Eye (tissue), 1 donor: ENCODE measurements at places on chromosomes 3 and 15.

DNA sequence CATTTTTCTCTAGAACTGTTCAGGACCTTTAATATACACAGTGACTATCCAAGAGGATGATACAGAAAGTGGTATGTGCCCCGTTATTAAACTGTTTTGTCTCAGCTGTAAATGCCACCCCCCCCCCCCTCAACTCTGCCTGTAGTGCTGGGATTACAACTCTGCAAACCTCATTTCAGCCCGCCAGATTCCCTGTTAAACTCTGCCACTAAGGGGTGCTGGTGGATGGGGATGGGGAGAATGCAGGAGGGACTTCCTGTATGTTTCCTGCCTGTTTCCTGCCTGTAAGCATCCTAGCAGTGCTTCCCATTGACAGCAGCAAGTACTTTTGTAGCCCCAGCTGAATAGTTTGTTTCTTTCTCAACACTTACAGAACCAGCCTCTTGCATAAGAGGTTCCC lies 301.7 kb upstream of the RORA start:
- no peak for DNase-seq

DNA sequence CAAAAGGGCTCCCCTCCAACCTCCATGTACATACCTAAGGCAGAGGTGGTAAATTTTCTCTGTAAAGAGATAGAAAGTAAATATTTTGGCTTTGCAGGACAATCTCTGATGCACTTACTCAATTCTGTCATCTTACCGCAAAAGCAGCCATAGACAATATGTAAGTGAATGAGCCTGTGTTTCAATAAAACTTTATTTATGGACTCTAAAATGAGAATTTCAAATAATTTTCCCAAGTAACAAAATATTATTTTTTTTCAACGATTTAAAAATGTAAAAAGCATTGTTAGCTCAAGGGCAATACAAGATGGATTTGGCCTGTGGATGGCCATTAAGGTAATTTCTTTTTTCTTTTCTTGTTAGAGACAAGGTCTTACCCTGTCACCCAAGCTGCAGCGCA lies 44.7 kb downstream of the SHQ1 start:
- DNase-seq = no peak

DNA sequence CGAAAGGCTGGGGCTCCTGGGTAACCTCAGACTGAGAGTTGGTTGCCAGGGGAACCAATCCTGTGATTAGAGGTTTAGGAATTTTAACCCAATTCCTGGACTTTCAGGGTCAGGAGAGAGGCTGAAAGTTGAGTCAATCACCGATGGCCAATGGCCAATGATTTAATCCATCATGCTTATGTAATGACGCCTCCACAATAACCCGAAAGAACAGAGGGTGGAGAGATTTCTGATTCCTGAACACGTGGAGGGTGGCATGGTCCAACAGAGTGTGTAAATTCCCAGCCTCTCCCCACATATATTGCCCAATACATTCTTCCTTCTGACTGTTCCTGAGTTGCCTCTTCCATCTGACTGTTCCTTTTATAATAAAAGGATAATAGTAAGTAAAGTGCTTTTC lies 137.2 kb upstream of the CBLB start:
- peak; percentile 22 for DNase-seq

GRCh38 chr15:56805466-56806147 lies 72.3 kb upstream of the ZNF280D start:
- no peak for DNase-seq

DNA sequence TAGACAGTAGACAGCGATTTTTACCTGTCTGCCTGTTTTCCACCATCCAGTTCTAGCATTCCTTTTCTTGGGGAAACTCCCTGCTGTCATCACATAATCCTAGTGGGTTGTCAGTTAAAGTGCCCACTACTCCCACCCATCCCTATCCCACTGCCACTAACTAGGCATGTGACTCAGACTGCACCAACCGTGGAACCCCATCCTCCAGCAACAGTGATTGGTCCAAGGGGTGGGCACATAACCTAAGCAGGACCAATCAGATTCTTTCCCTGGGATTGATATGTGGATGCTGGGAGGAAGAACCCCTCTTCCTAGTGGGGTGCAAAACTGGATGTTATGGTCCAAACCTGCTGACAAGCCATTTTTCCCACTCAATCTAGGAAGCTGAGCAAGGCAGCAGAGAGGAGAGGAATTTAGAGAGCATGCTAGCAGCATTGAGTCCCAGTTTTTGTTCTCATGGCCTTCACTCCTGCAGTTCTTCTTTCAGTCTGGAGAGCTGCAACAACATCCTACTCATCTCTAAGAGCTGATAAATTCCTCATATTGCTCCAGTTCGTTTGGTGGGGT lies 3.9 kb upstream of the INSYN1 start:
- no peak for DNase-seq

DNA sequence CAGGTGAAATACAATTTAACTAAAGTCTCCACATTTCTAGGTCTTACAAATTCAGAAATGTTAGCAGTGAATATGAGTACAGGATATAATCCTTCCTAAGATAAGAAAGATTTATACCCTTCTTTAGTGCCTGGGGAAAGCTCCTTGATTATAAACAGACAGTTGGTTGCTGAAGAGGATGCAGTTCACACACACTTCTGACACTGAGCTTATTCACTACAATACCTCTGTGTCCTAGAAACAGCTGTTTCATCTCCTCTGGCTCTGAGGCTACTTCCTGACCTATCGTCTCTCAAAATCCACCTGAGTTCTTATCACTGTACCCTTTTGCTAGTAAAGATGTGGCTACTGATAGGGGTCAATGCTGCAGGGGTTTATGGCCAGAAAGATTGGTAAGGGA lies 57.1 kb downstream of the TP63 start:
- DNase-seq = no peak

DNA sequence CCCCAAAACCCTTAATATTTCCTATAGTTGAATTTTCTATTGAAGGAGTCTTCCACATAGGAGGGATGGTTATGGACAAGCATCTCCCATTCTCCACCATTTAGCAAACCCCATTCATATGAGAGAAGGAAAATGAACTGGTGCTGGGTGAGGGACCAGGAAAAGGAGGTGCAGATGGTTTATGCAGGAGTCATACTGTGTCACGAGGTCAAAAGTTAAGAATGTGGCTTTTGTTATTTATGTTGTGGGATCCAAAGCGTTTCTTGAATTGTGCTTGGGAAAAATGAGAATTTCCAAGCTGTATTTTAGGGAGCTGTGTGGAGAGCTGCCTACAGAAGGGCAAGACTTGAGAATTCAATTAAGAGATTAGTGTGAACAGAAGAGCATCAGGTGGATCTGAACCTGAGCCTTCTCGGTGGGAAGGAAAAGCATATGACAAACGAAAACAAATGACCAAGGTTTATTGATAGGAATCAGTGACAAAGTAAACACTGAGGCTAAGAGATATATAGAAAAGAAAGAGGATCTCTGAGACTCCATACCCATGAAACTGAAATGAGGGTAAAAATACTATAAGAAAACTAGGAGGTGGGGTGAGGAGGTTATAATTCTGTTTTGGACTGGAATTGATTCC lies 473.3 kb upstream of the NR2F2 start:
- DNase-seq = no peak

- DNase-seq = no peak
These were observed 493.7 kb upstream of the GRM7 start for GRCh38 chr3:6367171-6367570.

- DNase-seq = no peak
These were observed 199.7 kb upstream of the CHRNA7 start for GRCh38 chr15:31830591-31830990.
